NCI-H460 (cell line): ENCODE measurements at places on chromosomes 5 and 9.

GRCh38 chr9:129863059-129863690 lies 27.9 kb downstream of the USP20 start:
- no peak for DNase-seq

GRCh38 chr9:121220996-121221663 lies 19.5 kb upstream of the RAB14 start:
- no peak for DNase-seq

- DNase-seq, result no peak
Observed at GRCh38 chr5:167177736-167178135, 1113.7 kb upstream of the WWC1 start.

DNA sequence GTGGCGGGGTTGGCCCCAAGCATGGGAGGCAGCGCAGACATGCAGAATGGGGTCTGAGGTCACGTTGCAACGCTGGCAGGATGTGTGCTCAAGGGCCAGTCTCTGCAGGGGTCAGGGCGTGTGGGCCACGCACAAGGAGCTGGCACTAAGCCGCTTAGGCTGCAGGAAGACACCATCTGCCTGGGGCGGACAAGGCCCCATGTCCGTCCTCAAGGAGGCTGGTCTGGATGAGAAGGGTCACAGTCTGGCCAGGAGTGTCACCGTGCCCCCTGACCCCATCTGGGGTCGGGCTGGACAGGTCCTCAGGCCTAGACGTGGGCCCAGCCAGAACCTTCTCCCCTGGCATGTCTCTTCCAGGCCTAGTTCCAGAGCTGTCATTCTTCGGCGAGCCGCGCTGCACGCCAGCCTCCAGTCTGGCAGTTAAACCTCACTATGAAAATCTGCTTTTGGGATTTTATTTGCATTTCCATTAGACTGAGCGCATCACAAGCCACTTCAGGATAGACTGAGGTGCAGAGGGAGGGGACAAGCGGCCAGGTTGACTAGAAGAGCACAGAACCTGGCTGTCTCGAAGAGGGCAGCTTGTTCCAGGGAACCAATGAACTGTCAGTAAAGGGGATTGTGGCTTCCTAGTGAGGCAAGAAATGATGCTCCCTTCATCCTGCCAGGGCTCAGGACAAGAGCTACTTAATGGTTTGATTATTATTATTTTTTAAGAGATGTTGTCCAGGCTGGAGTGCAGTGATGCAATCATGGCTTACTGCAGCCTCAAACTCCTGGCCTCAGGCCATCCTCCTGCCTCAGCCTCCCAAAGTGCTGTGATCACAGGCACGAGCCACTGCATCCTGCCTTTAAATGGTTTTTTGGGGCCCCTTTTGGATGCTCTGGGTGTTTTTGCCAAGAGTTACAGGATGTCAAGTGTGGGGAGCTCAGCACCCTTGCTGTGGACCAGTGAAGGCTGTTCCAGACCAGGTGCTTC lies 4.3 kb downstream of the BRD3OS start:
- no peak for DNase-seq

- DNase-seq, result no peak
Observed at GRCh38 chr5:665956-666711, 27.0 kb downstream of the TPPP start.

- DNase-seq, result no peak
Observed at GRCh38 chr5:180739271-180739670, 587 bp downstream of the OR2Y1 start.

DNA sequence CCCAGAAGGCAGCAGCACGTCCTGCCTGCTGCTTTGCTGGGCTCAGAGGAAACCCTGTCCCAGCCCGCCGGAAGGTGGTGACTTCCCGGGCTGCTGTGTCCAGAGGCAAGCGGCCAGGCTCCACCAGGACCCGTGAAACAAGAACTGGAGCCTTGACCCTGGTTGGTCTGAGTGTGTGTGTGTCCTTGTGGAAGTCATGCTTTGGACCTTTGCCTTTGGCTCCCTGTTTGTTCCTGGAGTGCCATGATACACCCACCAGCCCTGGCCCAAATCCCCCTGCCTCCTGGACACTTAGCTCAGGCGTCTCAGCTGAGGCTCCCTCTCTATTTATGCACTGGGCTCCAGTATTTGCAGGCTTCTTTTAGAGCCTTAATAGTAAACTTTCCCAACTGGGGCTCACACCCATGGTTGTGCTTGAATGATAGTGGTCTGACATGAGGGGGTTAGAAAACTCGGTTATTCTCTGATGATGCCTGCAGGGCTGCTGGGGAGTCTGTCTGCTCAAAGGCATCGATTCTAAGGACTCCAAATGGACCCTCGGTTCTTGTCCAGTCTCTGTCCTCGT lies 72.2 kb downstream of the C9orf50 start:
- DNase-seq, result no peak

DNA sequence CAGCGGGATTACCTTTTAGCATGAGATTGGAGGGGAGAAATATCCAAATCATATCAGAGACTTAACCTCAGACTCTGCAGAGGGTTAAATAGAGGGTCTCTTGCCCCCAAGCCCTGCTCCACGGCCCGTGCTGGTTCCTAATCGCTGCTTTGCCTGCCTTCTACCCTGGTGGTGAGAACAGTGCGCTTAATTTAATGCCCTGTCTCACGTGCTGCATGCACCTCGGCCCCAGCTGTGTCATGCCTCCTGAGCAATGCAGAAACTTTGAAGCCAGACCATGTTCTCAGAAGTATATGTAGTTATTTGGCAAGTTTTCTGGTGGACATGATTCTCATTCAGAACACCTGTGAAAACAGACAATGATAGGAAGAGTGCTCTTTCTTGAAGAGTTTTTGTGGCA lies 1.4 kb downstream of the OTULIN start:
- no peak for DNase-seq

DNA sequence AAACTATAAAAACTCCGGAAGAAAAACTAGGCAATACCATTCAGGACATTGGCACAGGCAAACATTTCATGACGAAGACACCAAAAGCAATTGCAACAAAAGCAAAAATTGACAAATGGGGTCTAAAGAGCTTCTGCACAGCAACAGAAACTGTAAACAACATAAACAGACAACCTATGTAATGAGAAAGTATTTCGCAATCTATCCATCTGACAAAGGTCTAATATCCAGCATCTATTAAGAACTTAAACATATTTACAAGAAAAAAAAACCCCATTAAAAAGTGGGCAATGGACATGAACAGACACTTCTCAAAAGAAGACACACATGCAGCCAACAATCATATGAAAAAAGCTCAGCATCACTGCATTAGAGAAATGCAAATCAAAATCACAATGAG lies 498.6 kb downstream of the HINT1 start:
- DNase-seq, result no peak

GRCh38 chr9:93186215-93186945 lies 2.4 kb downstream of the WNK2 start:
- DNase-seq, result no peak

DNA sequence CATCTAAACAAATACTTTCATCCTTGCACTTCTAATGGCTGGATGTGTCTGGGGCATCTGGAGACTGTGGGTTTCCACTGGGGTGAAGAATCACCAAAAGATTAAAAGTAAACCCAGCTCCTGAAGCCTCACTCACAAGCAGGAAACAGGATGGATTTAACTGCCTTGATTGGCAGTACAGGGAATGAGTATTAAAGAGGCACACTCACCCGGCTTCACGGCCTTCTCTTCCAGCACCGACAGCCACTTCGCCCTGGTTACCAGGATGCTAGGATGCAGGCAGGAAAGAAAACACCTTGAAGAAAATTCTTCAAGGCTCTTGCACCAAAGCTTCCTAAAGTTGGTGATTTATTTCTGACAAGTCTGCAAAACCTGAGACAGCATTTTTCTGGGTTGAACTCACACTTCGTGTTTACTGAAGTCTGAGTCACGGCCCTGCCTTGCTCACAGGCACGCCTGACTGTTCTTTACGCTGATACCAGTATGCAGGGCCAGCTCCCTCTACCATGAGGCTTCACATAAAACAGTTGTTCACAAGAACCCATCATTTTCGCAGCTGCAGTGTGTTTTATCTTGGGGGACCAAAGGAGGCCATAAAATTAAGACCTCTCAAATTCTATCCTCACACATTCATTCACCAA lies 56.5 kb upstream of the ZNF354A start:
- DNase-seq, result peak; percentile 73

GRCh38 chr5:109253262-109253661 lies 156.5 kb downstream of the PJA2 start:
- DNase-seq, result no peak

DNA sequence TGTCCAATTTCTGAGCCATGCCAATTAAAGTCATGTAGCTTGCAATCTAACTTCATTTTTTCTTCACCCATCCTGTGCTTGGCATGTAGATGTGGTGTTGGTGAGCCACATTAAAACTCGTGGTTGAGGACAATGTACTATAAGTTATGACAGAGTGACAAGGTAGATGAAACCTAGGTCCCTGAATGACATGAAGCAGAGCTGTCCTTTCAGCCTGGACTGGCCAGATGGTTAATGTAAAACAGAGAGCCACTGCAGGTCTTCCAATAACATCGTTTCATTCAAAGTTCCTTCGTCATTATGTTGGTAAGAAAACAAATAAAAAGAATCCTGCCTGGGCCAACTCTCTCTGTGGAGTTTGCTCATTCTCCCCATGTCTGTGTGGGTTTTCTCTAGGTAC lies 856.5 kb upstream of the SEMA6A start:
- DNase-seq, result no peak

DNA sequence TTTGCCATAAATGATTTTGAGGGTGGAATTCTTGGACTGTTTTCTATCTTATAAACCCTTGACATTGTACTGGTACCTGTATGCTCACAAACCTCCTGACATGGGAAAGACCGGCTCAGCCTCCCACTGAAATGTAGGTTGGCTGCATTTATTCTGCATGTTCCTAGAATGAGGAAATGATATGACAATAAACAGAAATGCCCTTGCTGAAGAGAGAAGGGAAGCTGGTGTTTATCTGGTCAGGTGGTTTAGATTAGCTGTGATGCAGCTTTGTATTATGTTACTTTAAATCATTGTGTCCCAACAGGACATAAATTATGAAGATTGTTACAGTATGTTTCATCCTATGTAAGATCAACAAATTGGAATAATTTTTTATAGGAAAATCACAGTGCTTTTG lies 23.1 kb upstream of the CATSPER3 start:
- no peak for DNase-seq

DNA sequence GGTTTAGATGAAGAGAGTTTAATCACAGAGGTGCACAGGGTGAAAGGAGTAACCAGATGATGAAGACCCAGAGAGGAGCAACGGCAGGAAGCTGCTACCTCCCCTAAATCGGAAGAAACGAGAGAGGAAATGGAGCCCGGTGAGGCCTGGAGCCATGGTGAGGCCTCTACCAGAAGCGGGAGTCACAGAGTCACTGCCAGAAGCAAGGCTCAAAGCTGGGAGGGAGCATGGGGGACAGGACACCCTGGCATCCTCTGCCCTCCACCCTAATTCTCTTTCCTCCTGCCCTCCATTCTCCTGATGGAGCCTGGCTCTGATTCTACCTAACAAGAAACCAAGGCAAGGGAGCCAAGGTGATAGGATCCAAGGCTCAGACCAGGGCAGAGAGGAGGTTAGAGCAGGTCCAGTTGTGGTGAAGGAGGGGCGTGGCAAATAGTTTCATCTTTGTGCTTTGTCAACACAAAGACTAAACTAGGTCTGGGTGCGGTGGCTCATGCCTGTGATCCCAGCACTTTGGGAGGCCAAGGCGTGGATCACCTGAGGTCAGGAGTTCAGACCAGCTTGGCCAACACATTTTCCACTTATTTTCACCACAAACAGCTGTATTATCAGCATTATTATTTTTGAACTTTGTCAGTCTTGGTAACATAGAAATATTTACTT lies 134.4 kb upstream of the RAI14 start:
- DNase-seq, result no peak

DNA sequence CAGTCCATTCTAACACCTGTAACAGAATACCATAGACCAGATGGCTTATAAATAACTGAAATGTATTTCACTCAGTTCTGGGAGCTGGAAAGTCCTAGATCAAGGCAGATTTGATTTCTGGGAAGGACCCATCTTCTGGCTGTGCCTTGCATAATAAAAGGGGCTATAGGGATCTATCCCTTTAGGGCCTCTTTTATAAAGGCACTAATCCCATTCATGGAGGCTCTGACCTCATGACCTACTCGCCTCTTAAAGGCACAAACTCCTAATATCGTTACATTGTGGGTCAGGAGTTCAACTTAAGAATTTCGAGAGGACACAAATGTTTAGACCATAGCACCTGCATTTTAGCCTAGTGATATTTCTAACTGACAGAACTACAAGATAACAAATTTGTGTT lies 619.0 kb downstream of the CDH18 start:
- no peak for DNase-seq

GRCh38 chr5:5331848-5332247 lies 90.6 kb upstream of the ICE1 start:
- no peak for DNase-seq

DNA sequence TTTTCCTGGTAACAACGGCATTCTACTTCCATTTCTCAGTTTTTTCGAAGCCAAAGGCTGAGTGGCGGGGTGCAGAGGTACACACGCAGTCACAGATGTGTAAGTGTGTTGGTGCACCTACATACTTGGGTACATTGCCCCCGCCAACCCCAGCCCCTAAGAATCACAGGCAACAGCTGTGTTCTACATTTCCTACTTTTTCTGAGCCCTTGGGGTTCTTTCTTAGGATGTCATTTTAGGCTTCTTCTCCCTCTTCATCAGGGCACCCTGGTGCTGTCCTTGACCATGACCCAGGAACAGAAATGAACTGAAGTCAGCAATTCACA lies 104.8 kb downstream of the PAX5 start:
- DNase-seq, result no peak

- DNase-seq, result no peak
Observed at GRCh38 chr9:89026876-89027275, 35.6 kb downstream of the S1PR3 start.

- DNase-seq, result no peak
Observed at GRCh38 chr9:112009656-112010055, 113.0 kb downstream of the UGCG start.

- no peak for DNase-seq
Observed at GRCh38 chr9:136720251-136720897, 8.0 kb downstream of the DIPK1B start.

- no peak for DNase-seq
Observed at GRCh38 chr9:121185178-121185745, 16.4 kb downstream of the RAB14 start.

DNA sequence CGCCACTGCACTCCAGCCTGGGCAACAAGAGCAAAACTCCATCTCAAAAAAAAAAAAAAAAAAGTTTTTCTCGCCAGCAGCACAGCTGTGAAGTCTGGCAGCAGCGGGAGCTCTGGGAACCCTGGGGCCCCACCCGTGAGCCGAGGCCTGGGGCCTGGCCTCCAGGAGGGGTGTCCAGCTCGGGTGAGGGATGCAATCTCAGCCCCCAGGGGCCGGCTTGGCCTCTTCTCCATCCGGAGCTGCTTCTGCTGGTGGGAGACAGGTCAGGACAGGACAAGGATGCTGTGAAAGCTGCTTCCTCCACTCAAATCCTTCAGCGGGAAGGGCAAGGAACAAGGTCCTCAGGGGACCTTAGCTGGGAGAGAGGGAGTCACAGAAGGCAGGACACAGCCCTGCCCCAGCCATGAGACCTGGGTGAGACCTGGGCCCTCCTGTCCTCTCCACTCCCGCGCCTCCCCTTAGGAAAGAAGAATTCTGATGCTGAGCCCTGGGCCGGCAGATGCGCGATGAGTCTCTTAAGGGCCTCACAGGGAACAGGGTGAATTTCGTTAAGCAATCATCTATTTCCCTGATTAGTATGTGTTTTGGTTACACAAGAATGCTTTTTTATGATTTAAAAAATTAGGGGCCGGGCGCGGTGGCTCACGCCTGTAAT lies 30.6 kb downstream of the PLPP7 start:
- no peak for DNase-seq

- no peak for DNase-seq
Observed at GRCh38 chr9:93200989-93201334, 17.0 kb downstream of the WNK2 start.

GRCh38 chr5:433836-434235 lies 9.1 kb upstream of the EXOC3 start:
- no peak for DNase-seq

- DNase-seq, result no peak
Observed at GRCh38 chr5:116492776-116493175, 81.8 kb downstream of the SEMA6A start.
